ENCODE measurements at places on chromosomes 1 and 21.

GRCh38 chr1:234676103-234676594, 66.2 kb upstream of the IRF2BP2 start:
- DNase-seq, result peak; percentile 28

DNA sequence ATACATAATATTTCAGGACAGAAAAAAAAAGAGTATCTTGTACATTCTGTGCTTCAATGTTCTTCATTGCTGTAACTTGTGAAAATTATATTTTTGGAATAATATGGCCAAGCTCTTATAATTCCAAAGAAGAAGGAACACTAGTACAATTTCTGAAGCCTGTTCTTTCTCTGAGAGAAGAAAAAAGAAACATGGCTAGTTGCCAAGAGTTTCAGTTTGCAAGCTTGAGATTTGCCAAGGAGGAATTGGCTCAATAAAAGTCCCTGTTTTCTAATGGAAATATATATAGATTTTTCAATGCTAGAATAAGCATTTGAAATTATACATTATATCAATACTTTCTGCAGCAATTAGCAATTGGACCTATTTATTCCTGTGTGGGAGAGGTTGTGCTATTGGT, 285.2 kb upstream of the NEGR1 start:
- no peak for DNase-seq

DNA sequence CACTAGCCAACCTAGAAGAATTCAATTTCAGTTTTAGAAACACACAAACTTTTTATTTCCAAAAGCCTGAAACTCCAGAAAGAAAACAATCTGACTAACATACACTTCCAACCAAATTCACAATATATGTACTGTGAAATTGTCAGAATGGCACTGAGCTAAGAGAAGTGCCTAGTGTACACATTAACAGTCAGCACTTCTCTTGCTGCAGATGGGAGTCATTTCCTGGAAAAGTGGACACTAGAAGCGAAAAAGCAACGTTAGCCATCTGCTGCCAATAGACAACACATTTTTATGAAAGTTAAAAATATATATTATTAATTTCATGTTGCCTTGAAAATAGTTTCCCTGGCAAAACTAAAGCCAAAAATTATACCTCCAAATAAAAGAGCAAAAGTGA, 66.1 kb downstream of the EPS15 start:
- DNase-seq, result no peak

GRCh38 chr1:243286409-243287122, 30.7 kb downstream of the SDCCAG8 start:
- DNase-seq, result no peak

DNA sequence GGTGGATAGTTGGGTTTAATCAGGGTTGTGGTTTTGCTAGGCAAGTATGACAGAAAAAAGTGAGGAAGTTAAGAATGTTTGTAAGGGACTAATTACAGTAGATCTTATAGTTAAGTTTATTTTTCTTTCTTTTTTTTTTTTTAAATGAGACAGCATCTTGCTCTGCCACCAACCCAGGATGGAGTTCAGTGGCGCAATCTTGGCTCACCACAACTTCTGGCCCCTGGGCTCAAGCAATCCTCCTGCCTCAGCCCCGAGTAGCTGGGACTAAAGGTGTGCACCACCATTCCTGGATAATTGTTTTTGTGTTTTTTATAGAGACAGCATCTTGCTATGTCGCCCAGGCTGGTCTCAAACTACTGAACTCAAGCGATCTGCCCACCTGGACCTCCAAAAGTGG, 41.7 kb downstream of the EYA3 start:
- DNase-seq, result no peak

DNA sequence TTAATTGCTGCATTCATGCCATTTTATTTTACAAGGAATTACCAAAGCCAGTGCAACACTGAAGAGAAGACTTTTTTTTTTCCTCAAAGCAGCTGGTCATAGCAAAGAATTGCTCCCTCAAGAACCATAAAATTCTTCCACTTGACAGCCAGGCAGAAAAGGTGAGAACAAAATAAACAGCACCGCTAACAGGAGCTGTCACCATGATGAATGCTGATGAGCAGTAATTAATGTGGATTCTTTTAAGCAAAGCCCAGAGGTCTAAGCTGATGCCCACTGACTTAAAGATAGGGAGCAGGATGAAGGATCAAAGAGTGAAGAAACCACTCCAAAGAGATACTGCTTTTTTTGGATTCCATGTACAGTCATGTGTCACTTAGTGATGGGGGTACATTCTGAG, 428.4 kb downstream of the BRINP3 start:
- no peak for DNase-seq

DNA sequence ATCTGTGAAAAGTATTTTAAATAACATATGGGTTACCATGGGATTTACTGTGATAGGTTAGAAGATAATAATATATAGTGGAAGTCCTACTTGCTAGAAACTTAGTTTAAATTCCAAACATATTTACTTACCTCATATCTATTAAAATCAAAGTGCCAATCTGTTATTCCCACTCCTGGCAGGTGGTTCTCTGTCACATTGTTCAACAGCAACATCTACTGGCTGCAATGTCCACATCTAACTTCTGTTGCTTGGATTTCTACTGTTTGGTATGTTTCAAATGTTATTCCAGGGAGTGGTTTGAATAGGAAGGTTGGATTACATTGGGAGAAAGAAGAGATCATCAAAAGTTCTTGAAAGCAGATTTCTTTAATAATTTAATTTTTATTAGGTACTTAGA, 122.5 kb upstream of the NCAM2 start:
- no peak for DNase-seq

- no peak for DNase-seq
Measured at GRCh38 chr1:223776075-223776814, 63.9 kb downstream of the CAPN2 start.

DNA sequence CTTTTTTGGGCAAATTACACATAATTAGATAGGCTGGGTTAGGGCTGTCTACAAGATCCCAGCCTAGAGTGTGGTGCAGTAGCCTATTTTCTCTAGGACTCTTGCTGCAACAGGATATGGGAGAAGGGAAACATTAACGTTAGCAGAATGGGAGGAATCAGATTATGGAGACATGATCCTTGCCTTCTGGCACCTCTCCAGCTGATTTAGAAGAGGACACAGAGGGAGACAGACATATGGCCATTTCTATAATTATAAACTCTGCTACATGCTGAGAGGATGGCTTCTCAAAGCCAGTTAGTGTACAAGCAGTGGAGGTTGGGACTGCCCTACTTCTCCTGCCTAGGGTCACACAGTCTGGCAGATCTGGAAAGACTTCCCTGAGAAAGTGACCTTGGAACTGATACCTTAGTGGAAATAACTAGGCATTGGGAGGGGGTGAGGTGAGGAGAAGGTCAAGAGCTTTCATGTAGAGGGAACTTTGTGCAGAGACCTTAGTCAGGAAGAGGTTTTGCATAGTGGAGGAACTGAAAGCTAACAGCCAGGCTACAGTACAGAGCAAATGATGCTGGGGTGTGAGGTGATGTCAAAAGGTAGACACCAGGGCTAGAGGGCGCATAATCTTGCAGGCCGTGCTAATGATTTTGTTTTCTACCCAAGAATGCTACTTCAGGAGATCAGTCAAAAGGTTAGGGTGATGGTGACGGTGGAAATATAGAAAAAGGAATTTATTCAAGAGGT, 1.2 kb upstream of the CD1D start:
- DNase-seq, result no peak

GRCh38 chr1:232503497-232503896, 126.4 kb downstream of the SIPA1L2 start:
- DNase-seq, result no peak

DNA sequence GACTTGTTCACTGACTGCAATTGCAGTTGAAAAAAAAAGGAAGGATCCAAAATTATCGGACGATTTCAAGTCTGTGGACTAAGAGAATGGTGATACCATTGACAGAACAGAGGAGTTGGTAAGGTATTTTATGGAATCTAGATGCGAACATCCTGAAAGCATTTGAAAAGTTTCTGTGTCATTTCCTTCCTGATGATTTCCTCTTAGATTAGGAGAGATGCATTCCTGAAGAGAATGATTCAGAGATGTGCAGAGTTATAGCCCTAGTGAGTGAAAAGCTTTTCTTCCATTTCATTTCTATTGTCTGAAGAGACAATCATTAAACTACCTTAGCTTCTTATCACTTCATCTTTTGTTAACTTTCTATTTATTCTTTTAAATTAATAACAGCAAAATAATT, 200.0 kb downstream of the KCNK2 start:
- no peak for DNase-seq

DNA sequence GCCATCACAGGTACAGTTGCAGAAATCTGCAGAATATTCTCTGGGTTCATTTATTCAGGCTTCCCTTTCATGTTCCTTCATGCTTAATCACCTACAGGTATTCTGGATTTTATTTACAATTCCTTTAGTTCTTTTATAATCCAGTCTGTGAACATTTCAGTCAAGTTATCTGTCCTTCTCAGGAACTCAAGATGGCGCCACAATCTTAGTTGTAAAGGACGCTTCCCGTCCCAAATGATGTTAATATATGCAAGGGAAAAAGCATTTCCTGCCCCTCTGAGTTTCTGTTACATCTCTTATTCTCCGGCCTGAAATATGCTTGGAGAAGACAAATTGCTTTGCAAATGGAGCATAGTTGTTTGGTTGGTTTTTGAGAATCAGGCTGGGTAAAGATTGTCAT, 19.3 kb downstream of the F3 start:
- no peak for DNase-seq

DNA sequence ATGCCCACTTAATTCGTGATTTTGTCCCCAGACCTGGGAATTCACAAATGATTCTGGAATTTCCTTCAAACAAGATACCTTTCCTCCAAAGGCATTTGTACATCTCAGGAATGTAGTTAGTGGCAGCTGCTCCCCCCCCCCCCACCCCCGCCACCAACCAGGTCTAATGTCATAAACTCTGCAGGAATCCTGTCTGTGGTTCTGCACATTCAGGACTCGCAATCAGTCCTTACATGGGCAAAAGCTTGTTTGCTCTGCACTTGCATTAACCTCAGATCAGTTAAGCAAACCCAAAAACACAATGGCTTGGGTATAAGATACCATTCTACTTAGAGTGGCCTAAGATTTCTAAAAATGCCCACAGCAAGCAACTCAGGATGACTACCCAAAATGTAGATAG, 143.8 kb downstream of the TGFB2 start:
- DNase-seq, result no peak

- DNase-seq, result no peak
Measured at GRCh38 chr1:54809496-54810074, 8.5 kb upstream of the TTC22 start.

GRCh38 chr21:34722684-34723300, 54.0 kb downstream of the CLIC6 start:
- DNase-seq, result peak; percentile 9

DNA sequence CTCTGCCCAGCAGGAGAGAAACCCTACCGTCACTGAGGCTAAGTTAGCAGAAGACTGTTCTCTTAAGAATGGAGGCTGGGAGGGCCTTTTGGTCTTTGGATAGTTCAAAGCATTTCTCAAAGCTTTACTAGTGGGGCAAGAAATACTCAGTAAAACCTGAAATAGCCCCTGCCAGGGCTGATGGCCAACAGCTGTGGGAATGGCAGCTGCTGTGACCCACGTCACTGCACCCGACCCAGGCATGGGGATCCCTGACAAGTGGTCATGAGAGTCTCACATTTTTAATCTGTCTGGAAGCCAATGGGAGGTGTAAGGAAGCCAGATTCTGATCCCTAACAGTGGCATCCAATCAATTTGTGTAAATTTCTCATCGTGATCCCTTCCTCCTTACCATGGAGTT, 44.5 kb upstream of the ENAH start:
- DNase-seq, result no peak

- DNase-seq, result no peak
Measured at GRCh38 chr1:156389311-156389710, 20.3 kb downstream of the RHBG start.
